ENCODE measurements at places on chromosomes 11 and 22.

DNA sequence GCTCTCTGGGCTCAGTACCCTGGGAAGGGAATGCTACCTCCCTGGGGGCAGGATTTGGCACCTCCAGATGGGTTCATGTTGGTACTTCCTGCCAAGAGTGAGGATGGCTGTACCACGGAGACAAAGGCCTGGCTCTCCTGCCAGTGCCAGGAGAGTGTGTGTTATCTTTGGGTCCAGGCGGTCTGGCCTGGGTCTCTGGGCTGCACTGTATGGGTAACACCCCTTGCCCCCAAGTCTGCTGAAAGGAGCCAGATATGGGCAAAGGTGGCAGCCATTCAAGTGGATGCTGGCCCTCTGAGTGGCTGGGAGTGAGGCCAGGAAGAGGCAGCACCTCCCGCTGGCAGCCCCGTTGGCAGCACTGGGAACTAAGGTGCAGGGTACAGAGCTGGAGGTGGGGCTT lies 91.5 kb downstream of the NECTIN1 start:
- no peak for DNase-seq

DNA sequence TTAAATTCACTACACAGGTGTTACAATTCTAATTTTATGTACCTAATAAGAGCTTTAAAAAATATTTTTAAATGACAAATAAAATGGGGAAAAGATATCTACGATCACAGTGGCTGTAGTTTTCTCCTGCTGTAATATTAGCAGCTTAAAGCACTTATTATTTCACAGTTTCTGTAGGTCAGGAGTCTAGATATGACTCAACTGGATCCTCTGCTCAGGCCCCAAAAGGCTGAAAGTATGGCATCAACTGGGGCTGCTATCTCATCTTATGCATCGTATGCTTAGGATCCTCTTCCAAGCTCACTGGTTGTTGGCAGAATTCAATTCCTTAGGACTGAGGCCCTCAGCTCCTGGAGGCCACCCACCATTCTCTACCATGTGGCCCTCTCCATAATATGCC lies 12.8 kb downstream of the FBXO3 start:
- no peak for DNase-seq

DNA sequence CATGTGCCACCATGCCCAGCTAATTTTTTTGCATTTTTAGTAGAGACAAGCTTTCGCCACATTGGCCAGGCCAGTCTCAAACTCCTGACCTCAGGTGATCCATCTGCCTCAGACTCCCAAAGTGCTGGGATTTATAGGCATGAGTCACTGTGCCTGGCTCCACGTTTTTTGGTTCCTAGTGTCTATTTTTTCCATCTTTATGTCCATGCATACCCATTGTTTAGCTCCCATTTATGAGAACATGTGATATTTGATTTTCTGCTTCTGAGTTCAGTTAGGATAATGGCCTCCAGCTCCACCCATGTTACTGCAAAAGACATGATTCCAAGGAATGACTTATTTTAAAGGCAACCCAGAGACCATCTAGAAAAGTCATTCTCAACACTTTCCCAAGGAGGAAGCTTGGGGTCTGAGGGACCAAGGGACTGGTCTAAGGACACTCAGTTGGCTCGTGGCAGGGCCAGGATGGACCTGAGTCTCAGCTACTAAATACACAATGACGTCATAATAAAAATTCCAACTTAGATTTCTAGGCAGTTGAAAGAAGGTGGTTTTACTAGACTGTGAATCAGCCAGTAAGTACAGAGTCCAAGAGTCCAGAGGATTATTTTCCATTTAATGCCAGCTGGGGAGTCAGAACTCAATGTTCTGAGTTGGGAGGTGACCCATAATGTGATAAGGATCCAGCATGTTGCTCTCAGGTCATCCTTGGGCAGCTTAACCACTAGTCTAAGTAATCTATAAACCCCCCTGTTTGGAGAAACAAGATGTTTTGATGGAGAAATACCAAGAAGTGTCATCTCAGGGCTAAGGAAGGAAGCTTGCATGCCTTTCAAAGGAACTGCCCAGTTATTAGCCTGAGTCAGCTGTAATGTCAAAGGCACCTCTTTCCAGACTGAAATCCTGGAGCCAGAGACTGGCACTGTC lies 39.4 kb downstream of the ABTB2 start:
- DNase-seq = no peak

DNA sequence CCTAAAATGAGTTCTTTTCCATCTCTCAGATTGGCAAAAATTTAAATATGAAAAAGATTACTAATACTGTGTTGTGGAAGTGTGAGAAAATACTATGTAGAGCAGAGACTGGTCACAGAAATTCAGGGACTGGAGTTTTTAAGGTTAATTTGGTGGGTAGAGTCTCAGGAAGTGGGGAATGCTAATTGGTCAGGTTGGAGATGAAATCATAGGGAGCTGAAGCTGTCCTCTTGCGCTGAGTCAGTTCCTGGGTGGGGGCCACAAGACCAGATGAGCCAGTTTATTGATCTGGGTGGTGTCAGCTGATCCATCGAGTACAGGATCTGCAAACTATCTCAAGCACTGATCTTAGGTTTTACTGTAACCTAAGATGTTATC lies 29.4 kb upstream of the TMEM86A start:
- DNase-seq = peak; percentile 8

GRCh38 chr11:117019871-117020270 lies 78.4 kb downstream of the SIK3 start:
- no peak for DNase-seq

- DNase-seq = no peak
Observed at GRCh38 chr11:33225371-33225770, 31.8 kb upstream of the HIPK3 start.

GRCh38 chr11:89421718-89422117 lies 69.5 kb downstream of the NOX4 start:
- no peak for DNase-seq

GRCh38 chr11:43523632-43524031 lies 156.9 kb upstream of the HSD17B12 start:
- DNase-seq = no peak

DNA sequence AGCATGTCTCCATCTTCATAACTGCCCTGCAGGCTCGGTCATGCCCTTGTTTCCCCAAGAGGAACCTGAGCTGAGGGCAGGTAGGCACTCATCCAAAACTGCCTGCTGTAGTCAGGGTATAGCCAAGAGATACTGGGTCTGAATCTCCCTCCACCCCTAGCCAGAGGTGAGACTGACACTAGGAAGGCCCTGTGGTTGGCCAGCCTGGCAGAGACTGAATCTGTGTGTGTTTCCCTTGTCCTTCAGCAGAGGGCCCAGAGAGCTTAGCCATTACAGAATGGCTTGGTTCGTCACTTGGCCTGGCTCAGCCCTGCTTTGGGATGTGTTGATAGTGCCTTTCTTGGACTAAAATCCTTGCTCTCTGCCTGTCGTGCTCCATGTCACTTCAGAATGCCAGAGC lies 79.3 kb upstream of the SUSD2 start:
- DNase-seq = no peak

DNA sequence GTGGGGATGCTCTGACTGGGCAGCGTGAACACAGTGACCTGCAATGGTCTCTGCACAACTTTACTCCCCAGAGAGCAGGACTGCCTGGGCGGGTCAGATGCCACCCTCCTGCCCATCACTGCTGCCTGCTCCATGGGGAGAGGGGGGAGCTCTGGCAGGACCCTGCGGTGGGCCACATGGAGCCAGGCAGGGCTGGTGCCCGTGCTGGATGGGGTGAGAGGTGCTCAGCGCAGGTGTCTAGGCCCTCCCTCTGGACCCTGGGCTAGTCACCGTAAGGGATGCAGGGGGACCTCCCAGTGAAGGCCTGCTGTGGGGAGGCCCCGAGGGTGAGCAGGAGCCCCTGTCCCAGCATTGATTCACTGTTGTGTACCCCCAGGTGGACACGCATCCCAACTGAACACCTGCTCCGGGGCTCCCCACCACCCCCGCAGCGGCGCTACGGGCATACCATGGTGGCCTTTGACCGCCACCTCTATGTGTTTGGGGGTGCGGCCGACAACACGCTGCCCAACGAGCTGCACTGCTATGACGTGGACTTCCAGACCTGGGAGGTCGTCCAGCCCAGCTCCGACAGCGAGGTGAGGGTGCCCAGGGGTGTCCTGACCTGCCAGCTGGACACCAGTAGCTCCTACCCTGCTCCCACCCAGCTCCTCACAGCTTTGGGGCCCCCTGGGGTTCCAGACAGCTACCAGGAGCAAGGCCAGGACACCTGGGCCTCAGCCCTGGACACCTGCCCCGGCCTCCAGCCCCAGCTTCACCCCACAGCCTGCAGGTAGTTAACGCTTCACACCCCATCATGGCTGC lies 9.4 kb downstream of the LZTR1 start:
- DNase-seq = no peak

DNA sequence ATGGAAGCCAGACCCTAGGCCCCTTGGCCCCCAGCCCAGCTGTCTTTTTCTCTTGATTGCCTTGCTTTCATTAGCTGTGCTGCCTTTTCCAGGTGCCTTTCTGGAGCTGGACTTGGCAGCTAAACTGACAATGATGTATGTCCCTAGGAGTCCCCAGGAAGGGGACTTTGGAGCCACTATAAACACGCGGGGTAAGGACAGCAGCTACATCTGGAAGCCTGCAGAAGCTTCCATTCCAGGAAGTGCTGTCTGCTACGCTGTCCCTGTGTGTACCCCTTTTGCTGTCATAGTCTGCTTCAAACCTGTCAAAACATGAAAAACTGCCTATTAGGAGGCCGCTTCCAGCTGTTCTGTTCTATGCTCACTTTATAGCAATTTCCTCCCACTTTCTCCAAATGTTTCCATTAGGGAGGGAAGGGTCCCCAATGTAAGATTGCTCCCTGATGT lies 153.3 kb upstream of the RAG2 start:
- no peak for DNase-seq

DNA sequence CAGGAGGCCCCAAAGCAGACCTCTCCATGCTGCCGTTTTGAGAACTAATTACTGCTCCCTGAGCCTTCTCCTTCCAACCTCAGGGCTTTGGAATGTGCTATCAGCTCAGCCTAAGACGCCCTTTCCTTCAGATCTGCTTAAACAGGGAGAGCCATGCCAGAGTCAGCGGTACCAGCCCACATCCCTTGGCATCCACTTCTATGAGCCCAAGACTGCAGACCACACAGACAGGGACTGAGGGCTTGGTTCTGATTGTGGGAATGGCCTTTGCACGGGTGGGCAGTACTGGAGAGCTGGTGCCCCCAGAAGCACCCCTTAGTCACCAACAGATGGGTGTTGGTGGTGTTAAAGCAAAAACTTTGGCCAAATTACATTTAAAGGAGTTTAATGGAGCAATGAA lies 146.5 kb downstream of the TTC17 start:
- DNase-seq = no peak

DNA sequence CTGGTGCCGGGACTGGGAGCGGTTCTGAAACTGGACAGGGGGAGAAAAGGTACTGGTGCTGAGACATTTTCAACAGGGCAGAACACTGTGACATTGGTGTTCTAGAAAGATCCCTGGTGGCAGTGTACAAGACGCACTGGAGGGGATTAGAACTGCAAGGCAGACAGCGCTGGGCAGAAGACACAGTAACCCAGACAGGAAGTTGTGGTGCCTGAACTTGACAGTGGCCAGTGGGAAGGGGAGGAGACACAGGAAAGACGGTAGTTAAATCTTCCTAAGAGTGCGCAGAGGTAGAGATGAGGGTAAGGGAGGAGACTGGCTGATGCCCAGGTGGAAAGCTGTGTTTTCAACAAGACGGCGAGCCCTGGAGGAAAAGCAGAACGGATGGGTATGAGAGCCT lies 24.5 kb downstream of the FAM227A start:
- no peak for DNase-seq

- peak; percentile 14 for DNase-seq
Observed at GRCh38 chr11:123103326-123103980, 41.5 kb upstream of the HSPA8 start.

- DNase-seq = no peak
Observed at GRCh38 chr22:17890245-17890671, 116.0 kb upstream of the BID start.

- no peak for DNase-seq
Observed at GRCh38 chr22:29096736-29097669, 24.2 kb downstream of the KREMEN1 start.

DNA sequence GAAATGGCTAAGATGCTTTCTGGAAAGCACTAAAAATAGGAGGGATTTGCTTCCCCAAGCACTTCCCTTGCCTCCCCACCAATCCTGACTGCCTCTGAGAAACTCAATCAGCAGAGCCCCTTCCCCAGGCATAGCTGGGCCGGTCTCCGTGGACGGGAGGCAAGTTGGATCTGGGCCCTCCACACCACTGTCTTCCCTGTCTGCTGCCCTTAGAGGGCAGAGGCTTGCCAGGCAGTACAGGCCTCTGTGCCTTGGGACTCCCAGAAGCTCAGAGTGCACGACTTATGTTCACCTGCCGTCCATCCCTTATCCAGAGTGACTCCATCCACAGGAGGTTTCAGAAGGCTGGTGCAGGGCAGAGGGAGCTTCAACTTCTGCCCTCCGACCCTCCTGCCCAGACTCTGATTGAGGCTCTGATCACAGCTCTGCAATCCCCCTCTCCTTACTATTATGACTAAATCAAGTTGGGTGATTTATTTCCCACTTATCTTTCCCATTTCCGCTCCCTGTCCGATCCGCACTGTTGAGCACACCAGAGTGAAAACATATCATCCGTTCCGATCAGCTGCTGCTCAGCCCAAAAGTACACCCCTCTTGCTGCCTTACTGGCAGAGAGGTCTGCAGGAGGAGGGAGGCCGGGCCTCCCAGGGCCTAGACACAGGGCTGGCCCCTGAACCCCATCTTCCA lies 71.8 kb downstream of the DSCAML1 start:
- DNase-seq = no peak

DNA sequence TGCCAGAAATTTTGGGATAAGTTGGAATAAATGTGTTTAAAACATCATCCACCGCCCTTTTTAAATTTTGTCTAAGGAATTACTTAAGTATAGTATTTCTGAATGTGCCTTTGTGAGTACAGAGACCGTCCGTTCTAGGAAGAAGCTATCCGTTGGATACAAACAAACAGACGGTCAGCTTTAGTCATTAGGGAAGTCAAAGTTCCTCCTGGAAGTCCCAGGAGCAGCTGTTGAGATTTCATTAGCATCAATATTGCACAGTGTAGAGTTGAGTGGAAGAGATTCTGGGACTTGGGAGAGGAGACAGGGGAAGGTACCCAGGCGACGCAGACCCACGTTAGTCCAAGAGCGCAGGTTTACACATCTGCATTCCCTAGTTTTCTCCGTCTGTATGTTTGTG lies 15.7 kb upstream of the ADSL start:
- DNase-seq = no peak

Measured in activated CD4-positive, alpha-beta T cell treated with anti-CD3 and anti-CD28 coated beads, Interleukin-2, amount 50 U/mL, for 1 hour (primary cell).